ENCODE measurements at places on chromosomes 6 and 20.

DNA sequence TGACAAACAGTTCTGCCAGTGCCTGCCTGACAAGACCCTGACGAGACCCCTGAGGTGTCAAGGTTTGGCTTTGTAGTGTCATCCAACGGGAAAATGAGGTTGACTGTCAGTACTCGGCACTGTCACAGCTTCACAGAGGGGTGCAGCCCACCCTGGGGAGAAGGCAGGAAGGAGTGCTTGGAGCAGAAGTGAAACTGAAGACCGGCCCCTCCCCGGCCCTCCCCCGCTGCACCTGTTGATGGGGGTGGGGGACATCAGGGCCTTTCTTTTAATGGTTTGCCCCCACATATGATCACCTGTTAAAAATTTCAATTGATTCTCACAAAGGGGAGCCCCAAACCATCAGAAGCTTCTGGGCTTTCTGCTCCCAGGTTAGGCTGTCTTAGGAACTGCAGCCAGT is 6.8 kb downstream of the PMEPA1 start:
- no peak for DNase-seq

DNA sequence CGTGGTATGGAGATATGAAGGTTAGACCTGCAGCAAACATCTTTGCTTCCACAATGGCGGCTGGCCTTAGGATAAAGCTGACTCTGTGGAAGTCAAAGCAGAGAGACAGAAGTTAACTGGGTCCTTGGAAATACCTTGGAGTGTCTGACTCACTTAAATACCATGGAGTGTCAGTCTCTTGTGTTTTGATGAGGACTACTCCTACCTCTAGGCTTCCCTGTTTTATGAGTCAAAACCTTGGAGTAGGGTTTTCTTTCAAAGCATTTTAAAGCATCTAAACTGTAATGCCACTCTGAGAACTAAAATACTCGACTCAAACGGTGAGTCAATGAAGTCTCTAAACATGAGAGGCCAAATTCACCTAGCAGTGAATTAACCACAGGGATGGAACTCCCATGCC is 329.1 kb downstream of the SAMD5 start:
- DNase-seq: no peak

- DNase-seq: no peak
These were observed 117.8 kb upstream of the FOXO3 start for GRCh38 chr6:108442770-108443520.

GRCh38 chr6:4891141-4891540 is 112.7 kb downstream of the RPP40 start:
- DNase-seq: no peak

- no peak for DNase-seq
These were observed 12.9 kb upstream of the ADTRP start for GRCh38 chr6:11791354-11792107.
